Cardiac septum (tissue), 1 donor: ENCODE measurements at places on chromosomes 1 and 21.

- no peak for DNase-seq
Measured at GRCh38 chr1:43199093-43199726, 27.1 kb downstream of the CFAP57 start.

GRCh38 chr1:110012100-110012780, 22.2 kb upstream of the STRIP1 start:
- DNase-seq, result no peak

GRCh38 chr1:21821385-21822019, 9.4 kb downstream of the LDLRAD2 start:
- DNase-seq, result no peak

GRCh38 chr1:231634323-231635013, 7.9 kb downstream of the DISC1 start:
- no peak for DNase-seq

DNA sequence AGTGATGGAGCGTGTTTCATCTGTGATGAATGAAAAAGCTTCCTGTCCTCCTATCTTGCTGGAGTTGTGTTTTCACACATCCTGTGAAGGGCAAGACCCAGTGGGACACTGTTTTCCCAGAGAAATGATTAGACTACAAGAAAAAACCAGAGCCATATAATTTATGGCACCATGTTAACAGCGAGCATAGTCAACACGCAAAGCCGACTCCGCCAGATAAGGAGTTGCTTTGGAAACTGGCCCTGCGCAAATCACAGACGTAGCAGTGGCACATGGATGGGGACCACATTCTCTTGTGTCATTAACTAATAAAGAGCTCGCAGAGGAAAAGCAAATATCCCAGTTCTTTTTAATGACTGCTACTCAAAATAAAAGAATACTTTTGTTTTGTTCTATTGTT, 471.2 kb upstream of the RUNX1 start:
- DNase-seq, result no peak

DNA sequence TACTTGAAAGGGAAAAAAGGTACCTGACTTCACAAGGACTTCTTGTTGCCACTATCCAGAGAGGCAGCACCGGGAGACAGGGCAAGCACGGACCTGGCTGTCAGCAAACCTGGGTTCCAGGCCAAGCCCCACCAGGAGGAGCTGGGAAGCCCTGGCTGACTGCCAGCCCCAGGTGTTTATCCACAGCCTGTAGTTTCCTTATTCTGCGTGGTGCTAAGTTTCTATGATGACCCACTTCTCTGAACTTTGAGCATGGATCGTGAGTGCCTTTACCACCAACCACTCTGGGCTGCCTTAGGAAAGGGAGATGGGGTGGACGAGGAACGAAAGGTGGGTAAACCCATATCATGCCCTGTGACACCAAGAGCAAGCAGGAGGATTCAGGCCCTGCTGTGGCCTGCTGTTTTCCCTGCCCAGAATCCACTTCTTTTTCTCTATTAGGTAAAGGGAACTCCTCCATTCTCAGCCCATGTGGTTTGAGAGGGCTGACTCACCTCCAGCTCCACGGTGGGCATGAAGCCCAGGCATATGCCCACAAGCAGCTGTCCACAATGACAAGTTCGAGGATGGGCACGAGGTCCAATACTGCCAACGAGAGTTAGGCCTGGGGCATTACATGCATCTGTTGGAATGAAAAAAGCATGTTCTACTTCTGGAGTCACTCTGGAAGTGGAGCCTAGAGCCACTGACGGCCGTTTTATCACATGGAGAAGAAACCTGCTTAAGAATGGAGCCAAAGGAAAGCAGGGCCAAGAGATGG, 20.3 kb downstream of the TSPAN2 start:
- DNase-seq, result no peak

DNA sequence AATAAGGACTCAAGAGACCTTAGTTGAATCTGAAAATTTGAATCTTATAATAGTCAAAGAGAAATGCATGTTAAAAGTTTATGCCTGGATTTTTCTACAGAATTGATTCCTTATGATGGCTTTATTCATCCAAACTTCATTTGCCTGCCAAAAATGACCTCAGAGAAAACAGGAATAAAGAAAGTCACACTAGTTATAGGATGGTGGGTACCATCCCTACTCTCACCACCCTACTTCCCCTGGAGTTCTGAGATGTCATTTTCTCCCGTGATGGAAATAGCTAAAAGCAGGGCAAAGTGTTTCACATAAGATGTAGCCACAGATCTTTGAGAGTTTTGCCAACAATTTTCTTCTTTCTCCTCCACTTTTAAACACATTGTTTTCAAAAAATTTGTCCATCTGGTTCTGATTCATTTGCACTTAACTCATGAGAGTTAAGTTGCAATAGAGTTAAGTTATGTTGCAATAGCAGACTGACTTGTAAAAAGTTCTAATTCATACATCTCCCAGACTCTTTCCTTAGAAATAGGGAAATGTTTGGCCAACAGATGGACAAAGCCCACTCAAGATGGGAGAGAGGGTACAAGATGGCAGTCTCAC, 384.6 kb downstream of the PLPP3 start:
- no peak for DNase-seq

DNA sequence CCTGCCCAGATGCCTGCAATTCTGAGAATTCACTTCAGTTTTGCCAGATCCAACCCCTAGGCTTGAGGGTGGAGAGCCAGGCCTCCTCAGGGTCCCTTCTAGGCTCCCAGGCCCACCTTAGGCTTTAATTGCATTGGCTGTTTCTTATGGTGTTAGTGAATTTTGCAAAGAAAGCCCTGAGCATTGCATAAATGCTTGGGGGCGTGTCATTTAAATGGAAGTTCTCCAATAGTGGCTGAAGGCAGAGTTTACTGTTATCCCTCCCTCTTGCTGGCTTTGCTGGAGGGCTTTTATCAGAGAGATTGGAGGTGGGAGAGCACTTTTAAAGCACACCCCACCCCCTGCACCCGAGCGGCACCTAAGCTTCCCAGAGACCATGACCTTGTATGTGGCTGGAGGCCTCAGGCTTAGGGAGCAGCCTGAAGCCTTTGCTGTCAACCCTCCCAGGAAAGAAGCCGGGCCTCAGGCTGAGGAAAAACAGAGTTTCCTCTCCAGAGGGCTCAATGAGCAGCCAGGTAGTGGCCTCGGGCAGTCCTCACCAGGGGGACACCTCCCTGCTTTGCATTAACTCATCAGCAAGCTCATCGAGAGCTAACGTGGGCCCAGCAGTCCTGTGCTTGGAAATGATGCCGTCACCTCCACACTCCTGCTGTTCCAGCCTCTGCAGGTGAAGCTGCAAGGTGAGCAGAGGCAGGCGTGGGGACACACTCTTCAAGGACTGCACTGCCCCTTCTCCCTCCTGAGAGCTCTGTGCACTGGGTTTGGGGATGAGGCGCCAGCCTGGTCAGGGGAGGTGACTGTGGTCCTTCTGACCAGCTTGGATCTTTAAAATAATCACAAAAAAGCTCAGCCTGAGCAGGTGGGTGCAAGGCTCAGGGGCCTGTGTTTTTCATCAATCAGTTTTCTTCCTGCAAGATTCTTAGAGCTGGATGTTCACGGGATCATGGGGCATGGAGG, 58.0 kb downstream of the STUM start:
- peak; percentile 65 for DNase-seq
